NT2/D1 (cell line): ENCODE measurements at places on chromosomes 1 and 21.

- no peak for DNase-seq
Observed at GRCh38 chr1:224456637-224456953, 22.0 kb upstream of the WDR26 start.

DNA sequence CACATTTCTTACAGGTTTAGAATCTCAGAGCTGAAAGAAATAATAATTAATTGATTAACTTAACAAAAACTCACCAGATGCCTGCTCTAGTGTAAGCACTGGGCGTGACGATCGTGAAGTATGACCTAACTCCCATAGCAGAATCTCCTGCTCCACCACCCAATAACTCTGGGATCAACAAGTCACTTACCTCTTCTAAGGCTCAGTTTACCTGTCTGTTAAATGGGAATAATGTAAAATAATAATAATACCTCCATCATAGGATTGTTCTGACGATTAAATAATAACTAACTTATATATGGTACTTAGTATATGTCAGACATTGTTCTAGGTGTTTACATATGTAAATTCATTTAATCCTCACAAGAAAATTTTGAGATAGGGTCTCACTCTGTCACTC is 24.6 kb downstream of the COA7 start:
- no peak for DNase-seq

GRCh38 chr1:23930861-23931490 is 17.8 kb upstream of the CNR2 start:
- no peak for DNase-seq

GRCh38 chr1:166848193-166848592 is 8.9 kb downstream of the POGK start:
- no peak for DNase-seq

DNA sequence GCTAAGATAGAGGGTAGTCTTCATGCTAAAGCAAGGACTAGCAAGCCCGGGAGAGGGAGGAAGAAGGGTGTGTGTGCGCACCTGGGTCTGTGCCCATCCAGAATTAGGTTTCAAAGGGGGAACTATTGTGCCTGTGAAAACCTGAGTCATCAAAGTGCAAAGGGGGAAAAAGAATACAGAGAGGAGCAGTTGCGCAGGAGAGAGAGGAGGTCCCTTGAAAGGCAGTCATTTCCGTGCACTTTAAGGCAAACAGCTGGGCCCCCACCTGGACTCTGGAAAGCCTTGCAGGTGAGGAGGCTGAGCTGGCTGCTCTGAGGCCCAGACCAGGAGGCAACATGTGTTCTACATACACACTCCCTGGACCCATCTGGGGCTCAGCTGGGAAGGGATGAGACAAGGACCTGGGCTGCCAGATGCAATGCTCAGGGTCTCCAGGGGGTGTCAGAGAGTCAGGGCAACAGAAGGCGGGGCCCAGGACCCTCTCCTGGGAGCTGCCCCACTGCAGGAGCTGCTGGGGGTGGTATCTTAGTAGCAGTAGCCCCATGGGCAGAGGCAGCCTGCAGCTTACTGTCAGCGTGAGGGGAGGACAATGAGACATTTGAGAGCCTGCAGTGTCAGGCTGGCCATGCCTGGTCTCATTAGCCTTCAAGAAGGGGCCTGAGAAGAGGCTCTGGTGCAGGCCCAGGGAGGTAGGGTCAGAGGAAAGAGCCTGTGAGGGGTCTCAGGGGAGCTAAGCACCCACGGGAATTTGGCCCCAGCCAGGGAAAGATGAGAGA is 14.3 kb downstream of the PROK1 start:
- DNase-seq, result no peak

DNA sequence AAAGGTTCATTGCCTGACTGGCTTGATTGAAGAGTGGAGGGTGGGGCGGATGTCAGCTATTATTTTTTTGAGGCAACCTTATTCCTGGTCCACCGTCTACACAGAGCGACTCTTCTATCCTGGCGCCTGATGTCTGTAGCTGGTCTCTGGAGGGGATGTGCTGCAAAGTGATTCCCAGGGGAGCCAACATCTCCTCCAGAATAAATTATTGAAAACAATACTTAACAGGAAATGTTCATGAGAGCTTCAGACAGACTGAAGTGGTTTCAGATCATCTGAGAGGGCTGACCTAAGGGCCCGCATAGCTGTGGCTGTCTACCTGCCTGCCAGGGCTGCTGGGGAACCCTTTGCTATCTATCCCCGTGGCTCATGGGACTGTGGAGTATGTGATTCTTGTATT is 66.7 kb downstream of the TEX35 start:
- DNase-seq, result no peak

DNA sequence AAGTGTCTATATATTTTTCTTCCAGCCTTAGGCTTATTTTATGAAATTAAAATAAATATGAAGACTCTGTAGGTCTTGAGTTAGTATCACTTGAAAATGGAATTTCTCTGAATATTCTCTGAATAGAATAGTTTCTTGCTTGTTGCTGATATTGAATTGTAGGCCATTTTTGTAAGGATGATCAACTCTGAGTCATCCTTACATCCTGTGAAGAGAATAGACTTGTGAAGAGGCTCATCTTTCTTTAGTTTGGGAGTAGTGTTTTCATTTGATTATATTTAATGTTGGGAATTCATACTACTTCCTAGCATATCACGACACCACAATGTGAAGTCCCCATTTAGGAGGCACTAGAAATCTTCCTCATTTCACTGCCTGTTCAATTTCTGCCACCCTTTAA is 27.5 kb upstream of the CD1D start:
- DNase-seq, result no peak

- no peak for DNase-seq
Observed at GRCh38 chr1:23111600-23112535, 56.8 kb downstream of the LUZP1 start.

- no peak for DNase-seq
Observed at GRCh38 chr1:25727635-25728286, 72.2 kb upstream of the SELENON start.

DNA sequence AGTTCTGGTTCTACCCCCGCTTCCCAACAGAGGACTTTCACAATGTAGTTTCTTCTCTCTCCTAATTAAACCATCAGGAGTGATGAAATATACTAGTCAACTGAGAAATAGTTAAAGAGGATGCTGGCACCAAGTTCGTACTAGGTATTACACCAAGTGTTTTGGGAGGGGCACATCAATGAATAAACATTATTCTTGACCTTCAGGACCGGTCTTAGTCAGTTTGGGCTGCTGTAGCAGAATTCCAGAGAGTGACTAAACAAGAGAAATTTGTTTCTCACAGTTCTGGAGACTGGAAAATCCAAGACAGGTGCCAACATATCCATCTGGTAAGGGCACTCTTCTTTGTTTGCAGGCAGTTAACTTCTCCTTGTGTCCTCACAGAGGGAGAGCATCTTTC is 103.8 kb downstream of the SPATA17 start:
- no peak for DNase-seq

- DNase-seq, result no peak
Observed at GRCh38 chr1:174160109-174160473, 771 bp downstream of the RABGAP1L start.

DNA sequence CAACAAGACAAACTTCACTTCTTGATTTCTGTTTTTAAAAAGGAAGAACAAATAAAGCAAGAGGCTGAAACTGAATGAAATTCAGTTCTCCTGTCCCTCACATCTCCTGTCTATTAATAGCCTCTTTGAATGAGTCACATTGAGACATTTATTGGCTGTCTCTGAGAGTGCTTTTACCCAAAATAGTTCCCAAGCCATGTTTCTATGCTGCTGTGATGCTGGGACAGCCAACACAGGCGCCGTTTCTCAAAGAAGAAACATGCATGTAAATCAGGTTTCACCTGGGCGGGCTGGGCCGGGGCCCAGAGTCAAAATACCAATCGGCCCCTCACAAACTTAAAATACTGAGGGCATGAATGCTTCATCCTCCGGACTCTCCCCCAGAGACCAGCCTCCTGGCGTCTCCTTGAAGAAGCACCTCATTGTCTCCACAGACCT is 105.2 kb downstream of the EDEM3 start:
- DNase-seq, result no peak

- DNase-seq, result no peak
Observed at GRCh38 chr1:36539526-36539925, 56.8 kb upstream of the CSF3R start.

DNA sequence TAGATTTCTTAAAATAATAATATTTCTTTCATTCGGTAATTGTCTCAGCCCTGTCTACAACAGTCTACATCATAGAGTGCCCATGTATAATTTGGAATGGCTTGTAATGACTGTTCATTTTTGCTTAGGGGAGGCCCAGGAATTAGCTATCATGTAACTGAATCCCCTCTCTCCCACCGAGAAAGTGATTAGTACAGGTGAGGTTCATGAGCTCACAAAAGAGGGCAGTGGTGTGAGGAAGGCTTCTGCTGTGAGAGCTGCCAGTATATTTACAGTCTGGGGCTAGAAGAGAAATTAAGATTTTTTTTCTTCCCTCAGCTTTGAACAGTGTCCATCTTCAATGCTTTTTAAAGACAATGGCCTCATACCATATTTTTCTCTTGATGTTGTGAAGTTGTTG is 340.7 kb downstream of the ADGRL2 start:
- DNase-seq, result no peak

DNA sequence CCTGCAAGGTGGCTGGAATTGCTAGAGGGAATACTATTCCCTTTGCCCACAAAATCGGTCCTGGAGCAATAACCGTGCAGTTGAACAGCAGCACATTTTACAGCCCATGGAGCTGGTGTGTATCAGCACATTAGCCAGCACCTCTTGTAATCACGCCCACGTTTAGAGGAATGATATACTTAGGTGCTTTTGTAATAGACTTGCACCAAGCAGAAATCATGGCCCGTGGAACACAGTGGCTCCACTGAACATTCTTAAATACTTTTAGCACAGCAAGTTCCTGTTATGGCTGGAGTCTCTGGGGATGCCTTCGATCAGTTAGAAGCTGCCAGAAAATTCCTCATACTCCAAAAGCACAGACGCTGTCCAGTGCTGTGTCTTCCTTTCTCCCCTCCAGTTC is 218.1 kb upstream of the FAM78B start:
- DNase-seq, result no peak

DNA sequence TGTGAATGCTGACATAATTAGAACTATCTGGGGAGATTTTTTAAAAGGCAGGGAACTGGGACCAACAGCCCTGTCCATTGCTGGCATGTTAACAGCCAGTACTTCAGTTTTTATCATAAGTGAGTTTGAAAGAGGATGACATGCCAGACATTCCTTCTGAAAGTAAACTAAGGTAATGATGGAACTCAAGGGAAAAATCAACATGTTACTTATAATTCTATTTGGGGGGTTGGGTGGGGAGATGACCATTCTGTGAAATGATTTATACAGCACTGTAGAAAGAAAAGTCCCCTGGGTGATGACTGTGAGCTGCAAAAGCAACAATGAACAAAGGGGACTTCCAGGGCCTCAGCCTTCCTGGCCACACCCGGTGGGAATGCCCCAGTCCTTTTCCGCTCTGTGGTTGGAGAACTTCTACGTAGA is 5.4 kb upstream of the LAMC2 start:
- no peak for DNase-seq

DNA sequence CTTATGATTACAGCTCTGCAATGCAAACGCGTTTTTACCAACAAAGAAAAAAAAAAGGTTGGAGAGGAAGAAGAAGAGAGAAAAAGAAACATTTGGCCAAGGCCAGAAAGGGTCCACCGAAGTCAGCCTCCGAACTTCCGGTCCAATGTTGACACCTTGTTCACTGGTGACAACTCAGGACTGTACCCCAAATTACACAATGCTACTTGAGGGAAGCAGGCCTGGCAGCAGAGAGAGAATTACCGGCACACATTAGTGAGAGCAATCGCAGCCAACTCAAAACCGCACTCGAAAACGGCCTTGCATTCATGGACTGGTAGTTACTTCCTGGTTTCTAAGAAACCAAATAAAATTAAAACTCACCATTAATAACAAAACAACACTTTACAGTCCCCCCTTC is 652.5 kb downstream of the KIF26B start:
- DNase-seq, result no peak

- peak; percentile 92 for DNase-seq
Observed at GRCh38 chr1:205449750-205450443, 5.9 kb downstream of the BLACAT1 start.

- DNase-seq, result no peak
Observed at GRCh38 chr1:1966071-1966740, 37.4 kb downstream of the CFAP74 start.

GRCh38 chr1:193338194-193338593 is 151.8 kb upstream of the B3GALT2 start:
- no peak for DNase-seq

GRCh38 chr1:155127105-155127966 is at the start of gene EFNA1:
TSS of gene EFNA1 (plus strand) at chr1:155127876. CDS start at chr1:155127978, 102 bp downstream.
- no peak for DNase-seq

DNA sequence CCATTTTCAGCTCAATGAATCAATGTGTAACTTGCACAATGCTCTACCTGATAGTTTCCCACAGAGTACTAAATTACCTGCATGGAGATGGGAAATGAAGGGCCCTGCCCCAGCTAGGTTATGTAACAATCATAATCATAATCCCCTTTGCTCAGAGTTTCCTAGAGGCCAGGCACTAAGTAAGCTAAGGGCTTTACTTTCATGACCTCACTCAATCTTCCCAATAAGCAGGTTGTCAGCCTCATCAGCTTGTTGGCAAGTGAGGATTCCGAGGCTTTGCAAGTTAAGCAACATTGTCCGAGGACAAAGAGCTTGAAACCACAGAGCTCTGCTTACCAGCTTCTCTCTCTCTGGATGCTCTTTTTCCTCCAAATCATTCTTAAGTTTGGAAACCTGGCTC is 64.1 kb upstream of the NTPCR start:
- DNase-seq, result no peak

DNA sequence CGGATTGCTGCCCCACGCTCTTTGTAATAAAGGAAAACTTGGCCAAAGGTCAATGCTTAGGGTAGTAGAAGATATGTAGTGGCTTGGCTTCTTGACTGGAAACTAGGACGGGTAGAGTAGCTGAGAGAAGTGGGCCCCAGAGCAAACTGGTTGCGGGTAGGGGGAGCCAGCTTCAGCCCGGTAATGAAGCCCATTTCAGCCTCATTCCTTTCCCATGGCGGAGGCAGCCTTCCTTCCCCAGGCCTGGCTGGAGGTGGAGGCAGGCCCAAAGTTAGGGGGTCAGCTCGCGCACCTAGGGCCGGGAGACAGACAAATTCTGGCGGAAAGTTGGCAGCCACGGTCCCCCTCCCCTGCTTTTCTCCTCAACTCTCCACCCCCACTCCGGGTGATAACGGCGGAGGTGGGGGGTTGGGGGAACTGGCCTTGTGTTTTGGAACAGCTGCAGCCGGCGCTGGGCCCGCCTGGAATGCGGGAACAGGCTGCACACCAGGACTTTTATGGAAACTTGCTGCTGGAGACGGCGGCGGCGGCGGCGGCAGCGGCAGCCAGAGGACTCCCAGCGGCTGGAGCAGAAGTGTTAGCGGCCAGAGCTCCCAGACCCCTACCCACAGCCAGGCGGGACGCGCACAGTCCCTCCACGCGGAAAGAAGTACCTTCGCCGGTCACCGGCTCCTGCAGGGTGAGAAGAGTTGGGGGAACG is at the start of gene NEXN:
Gene NEXN (plus strand): TSS at position 544 of the 700 bp plus-strand sequence. CDS start 27,483 bp downstream, outside the sequence.
- peak; percentile 88 for DNase-seq

GRCh38 chr1:62423580-62424242 is 13.1 kb upstream of the USP1 start:
- no peak for DNase-seq

- no peak for DNase-seq
Observed at GRCh38 chr1:41927118-41927517, 8.4 kb upstream of the HIVEP3 start.

- no peak for DNase-seq
Observed at GRCh38 chr1:41720861-41721410, 197.8 kb downstream of the HIVEP3 start.
